Foreskin keratinocyte (primary cell): ENCODE measurements at places on chromosomes 5 and 9. TPM values are rescaled to one million over a fixed set of nuclear protein-coding genes. Genes with fewer than 3 reads are reported as not detected.

The JAKMIP2 gene
- total RNA-seq, result not detected in 2 replicates

- DNase-seq, result no peak
These were observed 21.7 kb upstream of the PCAT7 start for GRCh38 chr9:94533155-94533554.

The DMRT3 gene
- total RNA-seq, result not detected in 2 replicates

GRCh38 chr9:83554278-83554677 lies 16.1 kb upstream of the FRMD3 start:
- no peak for DNase-seq

DNA sequence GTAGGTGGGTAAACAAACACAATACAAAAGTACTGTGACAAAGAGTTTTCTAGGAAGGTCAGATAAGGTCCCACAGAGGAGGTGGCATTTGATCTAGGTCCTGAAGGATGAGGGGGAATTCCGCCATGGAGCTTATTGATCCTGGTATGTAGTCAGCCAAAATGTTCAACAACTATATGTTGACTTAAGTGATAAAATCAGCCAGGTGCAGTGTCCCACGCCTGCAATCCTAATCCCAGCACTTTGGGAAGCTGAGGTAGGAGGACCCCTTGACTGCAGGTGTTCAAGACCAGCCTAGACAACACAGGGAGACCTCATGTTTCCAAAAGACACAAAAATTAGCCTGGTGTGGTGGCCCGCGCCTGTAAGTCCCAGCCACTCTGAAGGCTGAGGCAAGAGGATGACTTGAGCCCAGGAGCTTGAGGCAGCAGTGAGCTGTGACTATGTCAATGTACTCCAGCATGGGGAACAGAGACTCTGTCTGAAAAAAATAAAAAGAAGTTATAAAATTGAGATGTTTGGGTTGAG lies 46.4 kb upstream of the PLIN2 start:
- DNase-seq, result no peak

GRCh38 chr5:7927466-7928375 lies 58.8 kb downstream of the MTRR start:
- DNase-seq, result no peak

GRCh38 chr9:2725898-2726649 lies 8.8 kb downstream of the KCNV2 start:
- DNase-seq, result no peak

- DNase-seq, result peak; percentile 95
These were observed 159.3 kb downstream of the NR3C1 start for GRCh38 chr5:143244000-143244736.

DNA sequence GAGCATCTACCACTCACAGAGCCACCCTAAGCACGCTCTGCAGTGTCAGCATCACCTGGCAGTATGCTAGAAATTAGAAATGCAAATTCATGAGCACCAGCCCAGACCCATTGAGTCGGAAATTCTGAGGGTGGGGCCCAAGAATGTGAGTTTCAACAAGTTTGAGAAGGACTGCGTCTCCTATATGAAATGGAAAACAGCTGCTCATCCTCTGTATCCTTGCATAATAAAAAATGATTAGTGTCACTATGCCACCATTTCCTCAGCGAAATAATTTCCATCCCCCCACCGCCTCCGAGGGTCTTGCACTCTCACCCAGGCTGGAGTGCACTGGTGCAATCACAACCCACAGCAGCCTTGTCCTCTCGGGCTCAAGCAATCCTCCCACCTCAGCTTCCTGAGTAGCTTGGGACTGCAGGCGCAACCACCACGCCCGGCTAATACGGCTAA lies 1.3 kb upstream of the IQGAP2 start:
- no peak for DNase-seq

The CTSV gene
- total RNA-seq, result 29.7 and 39.8 TPM in 2 replicates

GRCh38 chr9:13478160-13478559 lies 198.7 kb upstream of the MPDZ start:
- DNase-seq, result no peak

DNA sequence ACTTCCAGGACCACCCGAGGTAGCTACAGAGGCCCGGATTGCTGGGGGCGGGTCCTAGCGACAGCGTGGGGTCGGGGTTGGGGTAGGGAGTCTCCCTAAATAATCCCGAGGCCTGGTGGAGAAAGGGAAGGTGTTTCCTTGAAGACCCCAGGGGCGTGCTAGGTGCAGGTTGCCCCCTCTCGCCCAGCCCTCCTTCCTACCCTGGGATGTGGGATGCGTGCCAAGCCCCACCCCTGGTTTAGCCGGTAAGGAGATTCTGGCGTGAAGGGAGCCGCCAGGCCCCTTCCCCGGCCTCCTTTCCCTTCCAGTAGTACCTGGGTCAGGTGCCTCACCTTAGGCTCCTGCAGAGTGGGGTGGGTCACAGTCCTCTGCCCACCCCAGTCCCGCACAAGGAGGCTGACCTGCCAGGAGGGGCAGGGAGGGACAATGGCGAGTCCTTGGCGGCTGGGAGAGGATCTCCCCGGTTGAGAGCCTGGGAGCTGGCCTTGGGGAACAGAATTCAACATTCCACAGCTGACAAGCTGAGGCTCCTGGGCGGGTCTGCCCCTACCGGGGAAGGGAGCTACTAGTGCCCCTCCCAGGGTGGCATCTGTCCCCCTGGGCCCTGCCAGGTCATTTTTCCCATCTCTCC lies 674 bp downstream of the TSPAN17 start:
- no peak for DNase-seq

The ISCA1 gene
- total RNA-seq, result 24.4 and 24.5 TPM in 2 replicates

GRCh38 chr9:107274953-107275422 lies 8.1 kb upstream of the RAD23B start:
- peak; percentile 100 for DNase-seq

DNA sequence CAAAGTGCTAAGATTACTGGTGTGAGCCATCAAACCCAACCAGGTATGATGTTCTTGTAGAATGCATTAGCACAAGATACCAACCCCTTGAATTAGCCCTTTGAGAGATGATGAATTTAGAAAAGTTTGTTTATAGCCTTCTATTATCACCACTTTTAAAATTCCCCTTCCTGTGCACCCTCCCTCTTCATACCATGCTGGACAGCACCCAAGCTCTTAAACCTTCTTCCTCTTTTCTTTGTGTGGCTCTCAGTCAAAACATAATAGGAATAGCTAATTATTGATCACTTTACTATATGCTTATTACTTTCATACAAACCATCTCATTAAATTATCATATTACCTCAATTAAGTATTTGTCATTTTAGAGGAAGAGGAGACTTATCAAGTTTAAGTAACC lies 87.6 kb upstream of the TMED7 start:
- DNase-seq, result no peak

GRCh38 chr5:137142764-137143605 lies 356.1 kb downstream of the SPOCK1 start:
- peak; percentile 82 for DNase-seq

DNA sequence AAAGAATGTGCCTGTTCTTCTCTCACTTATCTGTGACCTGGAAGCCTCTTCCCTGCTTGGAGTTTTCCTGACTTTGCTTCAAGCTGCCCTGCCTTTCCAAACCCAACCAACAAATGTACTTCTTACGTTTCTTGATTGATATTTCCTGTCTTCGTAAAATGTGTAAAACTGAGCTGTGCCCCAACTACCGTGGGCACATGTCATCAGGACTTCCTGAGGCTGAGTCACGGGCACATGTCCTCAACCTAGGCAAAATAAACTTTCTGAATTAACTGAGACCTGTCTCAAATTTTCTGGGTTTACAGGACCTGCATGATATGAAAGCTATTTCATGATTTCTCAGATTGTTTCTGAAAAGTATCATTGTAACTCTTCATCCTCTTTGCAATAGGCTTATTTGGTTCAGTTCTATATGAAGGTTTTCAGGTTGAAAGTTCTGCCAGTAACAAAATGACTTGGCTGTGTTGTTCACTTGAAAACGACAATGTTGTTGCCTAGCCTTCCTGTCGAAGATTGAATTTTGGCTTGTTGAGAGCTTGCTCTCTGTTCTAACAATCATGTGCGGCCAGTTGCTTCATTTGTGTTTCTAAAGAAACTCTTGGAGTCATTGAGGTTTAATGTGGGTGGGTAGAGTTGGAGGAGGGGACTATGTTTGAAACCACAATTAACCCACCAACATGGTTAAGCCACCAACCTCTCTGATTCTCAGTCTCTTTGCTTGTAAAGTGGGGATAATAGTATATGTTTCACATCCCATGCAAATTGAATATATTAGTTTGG lies 145.6 kb downstream of the FBXL7 start:
- no peak for DNase-seq

GRCh38 chr5:111411301-111411700 lies 101.0 kb downstream of the STARD4 start:
- peak; percentile 71 for DNase-seq

- no peak for DNase-seq
These were observed 13.4 kb upstream of the ACSL6 start for GRCh38 chr5:132024789-132025402.

The LCN10 gene
- not detected in 2 replicates for total RNA-seq

DNA sequence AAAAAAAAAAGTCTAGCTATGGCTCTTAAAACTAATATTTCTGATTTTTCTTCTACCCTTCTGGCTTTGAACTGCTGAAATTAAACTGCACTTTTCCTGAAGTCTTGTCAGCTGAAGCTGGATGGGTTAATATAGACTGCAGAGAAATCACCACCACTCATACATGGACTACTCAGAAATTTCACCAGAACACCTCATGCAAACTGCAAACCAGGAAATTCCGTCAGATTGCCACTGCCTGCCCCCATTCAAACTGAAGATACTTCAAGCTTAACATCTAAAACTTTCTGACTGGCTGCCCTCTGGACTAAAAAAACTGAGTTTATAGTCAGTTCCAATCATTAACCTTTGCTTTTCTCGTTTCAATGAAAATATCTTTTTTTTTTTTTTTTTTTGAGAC lies 11.6 kb upstream of the ANXA2R start:
- DNase-seq, result no peak

GRCh38 chr9:71909887-71910649 lies 925 bp downstream of the ABHD17B start:
- no peak for DNase-seq

DNA sequence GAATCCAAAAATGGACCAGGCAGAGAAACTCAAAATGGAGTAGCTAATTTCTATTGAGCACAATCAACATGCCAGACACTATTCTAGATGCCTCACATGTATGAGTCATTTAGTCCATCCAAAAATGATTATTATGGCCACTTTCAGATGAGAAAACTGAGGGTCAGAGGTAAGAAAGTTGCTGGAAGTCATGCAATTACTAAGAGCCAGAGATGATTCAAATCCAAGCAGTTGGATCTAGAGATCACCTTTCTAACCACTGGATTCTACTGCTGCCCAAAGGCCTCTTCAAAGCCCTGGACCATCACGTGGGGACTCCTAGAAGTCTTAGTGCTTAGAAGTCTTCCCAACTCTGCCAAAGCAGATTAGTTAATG lies 51.8 kb upstream of the HMHB1 start:
- DNase-seq, result no peak

DNA sequence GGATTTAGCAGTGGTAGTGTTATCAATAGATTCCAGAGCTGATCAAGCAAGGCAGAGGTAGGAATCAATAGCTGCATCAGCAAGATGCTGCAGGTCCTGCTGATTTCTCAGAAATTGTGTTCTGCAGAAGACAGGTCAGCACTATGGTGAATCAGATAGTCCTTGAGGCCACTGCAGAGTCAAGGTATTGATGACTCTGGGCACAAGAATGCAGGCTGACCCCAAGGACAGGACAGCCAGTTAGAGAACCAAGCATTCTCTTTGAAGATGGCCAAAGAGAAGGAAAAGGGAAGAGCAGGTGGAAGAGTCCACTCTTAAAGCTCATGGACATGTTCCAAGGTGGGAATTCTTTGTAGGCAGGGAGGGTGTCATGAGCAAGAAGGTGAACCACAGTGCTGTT lies 28.0 kb downstream of the PRUNE2 start:
- DNase-seq, result no peak

DNA sequence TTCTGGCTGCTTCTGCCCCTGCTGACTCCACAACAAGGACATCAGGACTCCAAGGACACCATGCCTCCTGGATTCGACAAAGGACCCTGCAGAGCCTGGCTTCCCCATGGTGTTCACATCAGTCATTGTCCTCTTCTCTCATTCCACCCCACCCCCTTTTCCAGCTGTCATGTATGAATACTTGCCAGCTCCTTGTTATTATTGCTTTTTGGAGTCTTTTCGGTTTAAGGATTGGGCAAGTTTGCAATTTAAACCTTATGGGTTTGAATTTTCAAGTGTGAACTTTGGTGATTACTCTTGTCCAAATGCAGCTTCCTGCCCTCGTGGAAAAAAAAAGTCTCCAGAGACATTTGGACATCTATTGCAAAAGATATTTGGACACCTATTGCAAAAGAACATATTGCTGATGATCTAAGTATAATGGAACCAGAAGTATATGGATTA lies 14.2 kb upstream of the LVRN start:
- DNase-seq, result no peak

GRCh38 chr5:66757834-66758371 lies 161.7 kb downstream of the MAST4 start:
- DNase-seq, result no peak

DNA sequence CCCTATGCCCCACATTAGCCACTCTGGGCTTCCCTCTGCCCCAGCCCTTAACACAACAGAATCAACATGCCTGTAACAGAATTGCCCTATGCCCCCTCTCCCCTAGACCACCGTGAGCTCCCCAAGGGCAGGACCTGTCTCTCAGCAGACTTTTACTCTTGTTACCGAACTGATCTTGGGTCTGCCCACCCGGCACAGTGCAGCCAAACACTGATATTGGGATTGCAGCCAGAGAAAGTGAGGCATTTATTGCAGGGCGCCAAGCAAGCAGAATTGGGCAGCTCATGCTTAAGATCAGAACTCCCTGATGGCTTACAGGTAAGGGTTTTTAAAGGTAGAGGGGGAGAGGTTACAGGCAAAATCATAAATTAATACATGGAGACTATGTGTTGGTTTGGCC lies 33.5 kb upstream of the KCNIP1 start:
- DNase-seq, result no peak
